ENCODE measurements at places on chromosomes 6 and 20.

GRCh38 chr6:125154118-125154760 is 666 bp downstream of the TPD52L1 start:
- DNase-seq, result peak; percentile 66

- DNase-seq, result no peak
Measured at GRCh38 chr20:41287327-41287726, 30.2 kb downstream of the ZHX3 start.

- DNase-seq, result peak; percentile 62
Measured at GRCh38 chr6:15491255-15491985, 171.4 kb downstream of the DTNBP1 start.

DNA sequence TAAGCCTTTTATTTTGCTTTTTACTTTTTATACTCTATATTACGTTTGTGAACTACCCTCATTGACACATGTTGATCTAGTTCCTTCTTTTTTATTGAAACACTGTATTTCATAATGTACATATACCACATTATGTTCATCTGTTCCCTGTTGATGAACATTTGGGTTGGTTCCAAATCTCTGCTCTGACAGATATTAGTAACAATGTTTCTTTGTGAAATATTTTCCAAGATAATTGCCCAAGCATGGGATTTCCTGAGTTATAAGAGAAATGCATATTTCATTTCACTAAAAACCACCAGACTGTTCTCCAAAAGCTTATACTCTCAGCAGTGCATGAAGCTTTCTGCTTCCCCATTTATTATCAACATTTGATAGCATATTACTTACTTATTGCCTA is 44.2 kb upstream of the TNFRSF21 start:
- DNase-seq, result no peak

DNA sequence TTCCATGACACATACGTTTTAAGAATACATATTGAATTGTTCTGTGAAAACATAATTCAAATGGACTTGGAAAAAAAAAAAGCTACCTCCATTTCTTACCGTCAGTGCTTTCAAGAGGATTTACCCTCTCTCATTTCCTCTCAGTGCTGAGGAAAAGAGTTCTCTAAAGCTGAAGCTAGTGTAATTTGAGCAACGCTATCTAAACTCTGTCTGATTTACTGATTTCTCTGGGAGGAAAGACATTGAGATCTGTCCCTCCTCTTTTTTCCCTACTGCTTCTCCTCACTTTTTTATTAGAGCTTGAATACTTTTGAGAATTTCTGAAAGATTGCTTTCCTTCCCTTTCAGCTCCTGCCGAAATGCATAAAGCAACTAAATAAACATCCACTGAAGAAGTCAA is 41.2 kb upstream of the GRIK2 start:
- no peak for DNase-seq

- no peak for DNase-seq
Measured at GRCh38 chr6:156407334-156407733, 369.8 kb upstream of the ARID1B start.

GRCh38 chr6:142821860-142822259 is 123.1 kb downstream of the HIVEP2 start:
- DNase-seq, result no peak

- DNase-seq, result no peak
Measured at GRCh38 chr6:12229332-12229731, 60.8 kb upstream of the EDN1 start.

DNA sequence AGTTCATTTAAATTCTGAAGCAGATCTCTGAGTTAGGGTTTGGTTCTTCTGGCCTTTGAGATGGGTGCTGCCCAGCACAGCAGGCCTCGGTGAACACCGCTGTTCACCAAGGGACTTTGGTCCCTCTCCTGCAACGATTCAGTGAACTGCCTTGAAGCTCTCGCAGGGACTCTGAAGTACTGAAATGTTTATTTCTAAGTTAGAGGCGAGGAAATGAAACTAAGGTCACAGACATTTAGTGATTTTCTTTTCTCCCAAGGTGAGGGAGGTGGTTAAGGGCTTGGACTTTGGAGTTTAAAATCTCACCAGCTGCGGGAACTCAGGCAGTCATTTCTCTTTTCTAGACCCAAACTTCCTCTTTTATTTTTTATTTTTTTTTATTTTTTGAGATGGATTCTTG is 26.2 kb downstream of the E2F3 start:
- DNase-seq, result no peak

DNA sequence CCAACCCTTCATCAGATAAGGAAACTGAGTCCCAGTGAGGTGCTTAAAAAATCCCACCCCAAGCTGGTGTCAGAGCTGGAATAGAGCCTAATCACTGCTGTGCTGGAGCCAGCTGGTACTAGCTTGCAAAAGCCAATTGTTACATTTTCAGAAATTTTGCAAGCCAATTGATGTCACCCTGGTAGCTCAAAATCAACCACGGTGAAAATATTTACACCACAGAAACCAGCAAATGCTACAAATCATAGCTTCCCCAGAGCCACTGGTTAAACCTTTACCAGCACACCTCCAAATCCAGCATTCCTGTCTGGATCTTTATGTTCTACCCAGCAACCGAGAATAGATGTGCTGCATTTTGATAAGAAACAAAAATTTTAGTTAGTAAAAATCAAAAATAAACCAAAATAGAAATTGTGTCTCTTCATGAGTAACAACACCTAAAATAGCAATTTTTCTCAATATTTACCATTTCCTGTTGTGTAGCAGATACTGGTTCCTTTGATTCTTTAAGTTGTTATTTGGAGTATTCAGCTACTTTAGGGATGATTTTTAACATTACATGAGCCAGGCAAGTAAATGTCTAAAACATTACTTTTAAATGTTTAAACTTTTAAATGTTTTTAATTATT is 7.2 kb upstream of the LCA5 start:
- DNase-seq, result no peak

- no peak for DNase-seq
Measured at GRCh38 chr20:5488823-5489222, 172.1 kb upstream of the PROKR2 start.

- no peak for DNase-seq
Measured at GRCh38 chr6:125066140-125066539, 87.4 kb upstream of the TPD52L1 start.

DNA sequence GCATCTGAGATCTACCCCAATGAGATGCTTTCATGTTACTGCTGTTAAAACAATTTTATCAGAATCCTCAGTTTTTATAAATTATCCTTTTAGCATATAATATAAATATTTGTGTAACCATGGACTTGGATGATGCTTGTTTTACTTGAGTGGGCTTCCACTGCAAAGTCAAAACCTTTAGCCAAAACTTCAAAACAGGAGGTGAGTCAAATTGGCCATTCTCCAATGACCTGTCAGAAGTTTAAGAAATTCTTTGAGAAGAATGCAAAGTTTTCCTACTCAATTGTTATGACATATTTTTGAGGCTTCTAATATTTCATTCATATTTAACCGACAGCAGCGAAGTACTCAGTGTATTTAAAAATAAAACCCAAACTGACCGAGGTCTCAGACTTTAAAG is 507.9 kb downstream of the EYS start:
- no peak for DNase-seq

DNA sequence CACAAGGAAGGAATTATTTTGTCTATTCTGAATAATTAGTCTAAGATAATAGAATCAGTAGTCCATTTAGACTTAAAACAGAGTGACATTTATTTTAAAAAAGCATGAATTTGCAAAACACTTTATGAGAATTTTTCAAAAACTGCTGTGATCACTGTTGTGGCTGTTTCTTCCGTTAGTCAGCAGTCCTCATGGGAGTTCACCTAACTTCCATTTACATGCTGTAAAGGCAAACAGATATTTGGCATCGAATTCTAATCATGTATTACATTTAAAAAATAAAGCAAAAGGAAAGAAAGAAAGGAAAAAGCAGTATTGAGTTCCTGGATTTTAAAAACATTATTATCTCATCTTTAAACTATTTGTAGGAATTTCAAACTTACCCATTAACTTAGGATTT is 111.8 kb downstream of the MTHFD1L start:
- no peak for DNase-seq

- DNase-seq, result no peak
Measured at GRCh38 chr6:169247991-169248390, 5.7 kb downstream of the THBS2 start.

DNA sequence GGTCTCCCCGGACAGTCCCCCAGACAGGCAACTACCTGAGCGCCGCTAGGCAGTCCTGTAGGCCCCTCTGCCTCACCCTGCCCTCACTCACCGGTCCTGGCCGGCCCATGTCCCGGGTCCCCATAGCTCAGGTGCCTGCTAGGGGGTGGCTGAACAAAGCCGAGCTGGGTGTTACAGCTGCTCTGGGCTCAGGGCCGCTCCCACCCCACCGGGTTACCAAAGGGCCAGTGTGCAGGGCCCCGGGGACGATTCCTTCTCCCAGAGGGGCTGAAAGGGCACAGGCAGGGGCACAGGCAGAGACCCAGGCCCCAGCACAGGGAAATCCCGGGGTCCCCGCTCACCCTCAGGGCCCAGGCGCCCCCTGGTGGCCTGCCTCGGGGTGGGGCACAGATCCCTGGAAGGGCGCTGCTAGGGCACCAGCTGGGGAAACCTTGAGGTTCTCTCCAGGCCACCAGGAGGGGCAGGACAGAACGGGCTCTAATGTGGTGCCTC is 118.4 kb downstream of the GRM4 start:
- DNase-seq, result peak; percentile 98

- DNase-seq, result no peak
Measured at GRCh38 chr6:155832596-155832995, 377.0 kb upstream of the NOX3 start.

DNA sequence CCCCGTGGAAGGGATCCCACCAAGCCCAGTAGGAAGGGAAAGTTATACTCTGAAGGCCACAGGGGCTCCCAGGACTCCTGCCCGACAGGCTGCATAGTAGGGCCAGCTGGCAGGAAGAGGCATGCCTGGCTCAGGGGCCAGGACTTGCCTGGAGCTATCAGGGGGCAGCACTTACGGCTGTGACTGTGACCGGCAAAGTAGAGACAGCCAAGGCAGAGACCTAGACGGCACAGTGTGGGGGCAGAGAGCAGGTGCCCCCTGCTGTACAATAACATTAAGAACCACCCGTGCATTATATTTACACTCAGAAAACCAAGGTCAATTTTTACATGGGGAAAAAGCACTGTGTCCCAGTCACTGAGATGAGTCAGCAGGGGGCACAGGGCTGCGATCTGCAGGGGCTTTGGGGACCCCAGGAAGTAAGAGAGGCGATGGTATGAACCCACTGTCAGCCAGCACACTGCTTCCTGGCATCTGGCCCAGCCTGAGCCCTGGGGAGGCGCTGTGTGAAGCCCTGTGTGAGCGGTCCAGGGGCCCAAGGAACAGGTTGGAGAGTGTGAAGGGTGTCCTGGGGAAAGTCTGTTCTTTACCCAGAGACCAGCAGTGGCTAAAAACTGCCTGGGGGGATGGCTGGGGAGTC is 9.9 kb downstream of the CCDC167 start:
- DNase-seq, result peak; percentile 53

GRCh38 chr20:35947489-35947888 is 6.8 kb downstream of the SCAND1 start:
- DNase-seq, result peak; percentile 78

DNA sequence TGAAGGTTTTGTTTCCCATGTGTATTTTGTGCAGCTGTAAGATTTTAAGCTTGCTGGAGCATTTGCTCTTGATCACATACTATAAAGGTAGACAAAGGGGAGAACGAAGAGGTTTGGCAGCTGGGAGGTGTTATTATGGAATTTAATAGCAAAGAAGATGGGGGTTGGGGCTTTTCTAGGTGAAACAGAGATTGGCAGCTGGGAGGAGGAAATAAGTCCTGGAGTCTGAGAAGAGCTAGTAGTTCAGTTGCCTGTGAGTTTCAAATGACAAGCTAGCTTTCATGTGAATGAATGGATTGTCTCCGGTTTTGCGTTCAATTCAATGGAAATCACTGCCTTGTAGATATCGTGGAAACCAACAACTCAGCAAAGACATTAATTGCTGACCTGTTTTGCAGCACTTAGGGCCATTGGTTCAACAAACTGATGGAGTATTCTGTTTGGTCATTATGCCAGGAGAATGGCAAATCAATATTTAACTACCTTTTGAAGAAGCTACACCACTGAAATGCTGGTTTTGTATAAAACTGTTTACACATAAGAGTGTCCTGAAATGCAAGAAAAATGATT is 38.1 kb upstream of the FLRT3 start:
- no peak for DNase-seq

- DNase-seq, result peak; percentile 42
Measured at GRCh38 chr20:35007413-35007812, 51.7 kb downstream of the MYH7B start.

- no peak for DNase-seq
Measured at GRCh38 chr20:50149481-50150254, 3.9 kb downstream of the PEDS1 start.

GRCh38 chr6:13903364-13903763 is 21.4 kb upstream of the RNF182 start:
- no peak for DNase-seq

GRCh38 chr6:111566873-111567517 is 38.7 kb downstream of the TRAF3IP2 start:
- DNase-seq, result no peak

- no peak for DNase-seq
Measured at GRCh38 chr6:69622230-69622629, 174.6 kb downstream of the LMBRD1 start.

DNA sequence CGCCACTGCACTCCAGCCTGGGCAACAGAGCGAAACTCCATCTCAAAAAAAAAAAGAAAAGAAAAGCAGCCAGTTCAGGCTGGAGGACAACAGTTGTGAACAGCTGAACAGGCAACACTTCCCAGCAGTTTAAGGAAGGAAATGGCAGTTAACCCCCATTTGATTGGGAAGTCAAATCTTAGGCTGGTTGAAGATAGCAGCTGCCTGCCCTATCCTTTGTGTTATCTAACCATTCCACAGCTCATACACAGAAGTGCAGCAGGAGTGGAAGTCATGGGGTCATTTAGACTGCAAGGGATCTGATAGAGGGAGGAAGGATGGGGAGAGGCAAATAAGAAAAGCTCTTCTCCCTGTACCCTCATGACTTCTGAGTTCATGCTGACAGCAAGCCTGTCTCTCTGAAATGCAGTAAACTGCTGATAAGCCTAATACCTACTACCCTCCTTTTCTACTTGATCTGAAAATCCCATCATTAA is 35.3 kb downstream of the KCTD20 start:
- no peak for DNase-seq

DNA sequence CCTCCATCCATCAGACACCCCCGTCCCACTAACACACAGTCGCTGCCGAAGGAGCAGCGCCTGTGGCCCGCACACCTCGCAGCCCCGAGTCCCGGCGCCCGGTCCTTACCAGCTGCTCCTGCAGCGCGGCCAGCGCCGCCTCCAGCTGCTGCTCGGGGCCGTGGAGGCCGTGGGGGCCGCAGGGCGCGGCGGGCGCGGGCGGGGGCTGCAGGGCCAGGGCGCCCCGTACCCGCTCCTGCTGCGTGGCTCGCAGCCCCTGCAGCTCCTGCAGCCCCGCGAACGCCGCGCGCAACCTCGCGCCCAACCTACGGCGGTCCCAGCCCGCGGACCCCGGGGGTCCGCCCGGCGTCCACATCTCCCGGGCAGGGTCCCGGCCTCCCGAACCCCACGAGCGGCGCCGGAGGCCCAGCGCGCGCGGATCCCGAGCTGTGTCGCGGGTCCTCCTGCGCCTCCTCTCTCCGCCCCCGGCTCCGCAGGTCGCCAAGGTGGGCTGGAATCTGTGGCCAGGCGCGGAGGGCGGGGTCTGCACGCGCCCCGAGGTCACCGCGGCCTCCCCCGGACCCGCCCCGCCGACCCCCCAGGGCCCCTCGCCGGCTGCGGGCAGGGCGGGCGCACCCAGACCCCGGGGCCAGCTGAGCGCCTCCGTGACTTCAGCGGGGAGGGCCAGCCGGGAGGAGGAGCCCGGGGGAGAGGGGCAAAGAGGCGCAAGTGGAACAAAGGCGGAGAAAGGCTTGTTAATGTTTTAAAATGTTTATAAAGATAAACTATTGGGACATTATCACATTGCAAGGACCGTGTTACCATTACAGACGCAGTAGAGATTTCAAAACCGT is at the start of gene DACT2:
Gene DACT2, minus strand, starts transcription at position 499 of the 833 bp plus-strand sequence. Its CDS starts 144 bp downstream, at position 355.
- peak; percentile 85 for DNase-seq

GRCh38 chr20:3768342-3769130 is 983 bp upstream of the ADISSP start:
- peak; percentile 97 for DNase-seq
